Ascending aorta (tissue), 2 donors: ENCODE measurements at places on chromosomes 1 and 21.

DNA sequence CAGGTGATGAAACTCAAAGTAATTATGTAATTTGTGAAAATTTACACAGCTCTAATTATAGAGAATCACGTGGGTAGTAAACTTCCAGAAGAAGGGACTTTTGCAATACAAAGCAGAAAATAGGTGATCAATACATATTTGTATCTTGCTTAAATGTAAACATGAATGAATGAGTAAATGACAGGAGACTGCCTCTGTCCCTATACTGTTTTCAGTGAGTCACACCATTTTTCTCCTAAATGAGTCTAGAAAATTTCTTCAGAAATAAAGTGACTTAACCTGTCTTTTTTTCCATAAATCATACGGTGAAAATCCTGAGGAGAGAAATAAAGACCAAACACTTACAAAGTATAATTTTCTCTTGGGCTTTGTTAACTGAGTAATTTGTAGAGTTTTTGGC, 11.9 kb downstream of the RAP1A start:
- DNase-seq: no peak

DNA sequence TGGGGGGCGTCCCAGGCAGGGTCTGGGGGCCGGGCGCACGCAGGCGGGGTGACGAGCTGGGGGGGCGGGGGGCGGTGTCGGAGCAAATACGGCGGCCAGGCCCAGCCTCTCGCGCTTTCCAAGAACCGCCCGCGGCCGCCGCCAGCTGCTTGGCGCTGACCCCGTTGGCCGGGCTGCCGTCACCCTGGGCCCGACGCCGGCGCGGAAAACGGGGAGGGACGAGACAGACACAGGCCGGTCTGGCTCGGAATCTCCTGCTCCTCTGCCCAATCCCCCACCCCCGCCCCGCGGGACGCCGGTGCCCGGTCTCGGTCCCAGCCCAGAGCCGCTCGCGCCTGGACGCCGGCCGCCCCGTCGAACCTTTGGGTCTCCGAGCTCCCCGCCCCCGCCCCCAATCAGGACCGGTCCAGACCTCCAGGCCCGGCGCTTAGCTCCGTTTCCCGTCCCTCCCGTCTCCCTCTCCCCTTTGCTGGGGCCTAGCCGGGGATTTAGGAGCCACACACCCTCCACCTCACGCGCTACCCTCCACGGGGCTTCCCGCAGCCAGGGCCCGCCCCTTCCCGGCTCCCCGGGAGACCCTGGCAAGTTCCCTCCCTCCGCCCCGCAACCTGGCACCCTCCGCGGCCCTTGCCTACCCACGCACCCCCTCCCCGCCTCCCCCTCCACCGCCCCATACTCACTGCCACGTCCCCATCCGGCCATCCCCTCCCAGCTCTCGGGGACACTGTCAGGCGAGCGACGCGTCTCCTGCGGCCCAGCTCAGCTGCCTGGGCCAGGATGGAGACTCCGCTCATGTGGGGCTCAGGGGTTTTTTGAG, 800 bp upstream of the MMP23B start:
- peak; percentile 83 for DNase-seq

- no peak for DNase-seq
Measured at GRCh38 chr21:43884012-43884860, 19.2 kb downstream of the AGPAT3 start.

DNA sequence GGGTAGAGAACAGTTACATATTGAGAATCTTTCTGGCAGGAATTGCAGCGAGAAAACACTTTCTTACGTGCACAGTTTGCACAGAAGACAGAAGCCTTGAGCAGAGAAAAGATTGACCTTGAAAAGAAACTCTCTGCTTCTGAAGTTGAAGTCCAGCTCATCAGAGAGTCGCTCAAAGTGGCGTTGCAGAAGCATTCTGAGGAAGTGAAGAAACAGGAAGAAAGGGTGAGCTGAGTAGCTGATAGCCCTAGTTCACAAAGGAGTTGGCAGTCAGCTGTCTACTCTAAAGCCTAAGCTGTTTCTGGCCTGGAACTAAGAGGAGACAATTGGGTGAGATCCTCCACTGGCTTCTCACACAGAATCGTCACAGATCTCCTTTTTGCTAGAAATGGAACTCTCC, 20.3 kb upstream of the SH3BGRL3 start:
- DNase-seq: no peak

GRCh38 chr1:248814351-248814750, 11.4 kb downstream of the SH3BP5L start:
- DNase-seq: no peak

DNA sequence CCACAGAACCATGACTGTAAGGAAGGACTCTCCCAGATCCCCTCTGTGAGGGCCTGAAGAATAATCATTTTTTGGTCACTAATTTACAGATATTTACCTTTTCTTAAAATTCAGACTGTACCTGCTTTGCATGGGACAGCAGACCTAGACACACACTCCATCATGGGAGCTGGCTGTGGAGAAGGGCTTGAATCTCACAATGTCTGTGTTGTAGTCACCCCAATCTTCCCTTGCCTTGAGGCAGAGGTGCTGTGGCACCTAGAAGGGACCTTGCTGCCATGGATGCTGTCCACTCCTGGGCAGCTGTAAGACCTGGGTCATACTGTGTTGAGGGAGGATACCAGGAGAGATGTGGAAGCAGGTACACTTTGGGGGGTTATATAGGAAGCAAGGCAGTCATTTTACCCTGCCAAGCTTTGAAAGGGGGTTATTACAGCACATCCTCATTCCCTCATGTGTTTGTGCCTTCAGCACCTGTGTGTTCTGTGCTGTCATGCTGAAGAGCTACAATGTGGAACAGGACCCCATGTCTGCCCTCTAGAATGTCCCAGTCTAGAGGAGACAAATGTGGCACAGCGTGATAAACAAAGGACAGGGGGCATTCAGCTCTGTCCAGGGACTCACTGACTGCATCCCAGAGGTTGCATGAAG, 27.1 kb downstream of the TRAF5 start:
- DNase-seq: no peak

DNA sequence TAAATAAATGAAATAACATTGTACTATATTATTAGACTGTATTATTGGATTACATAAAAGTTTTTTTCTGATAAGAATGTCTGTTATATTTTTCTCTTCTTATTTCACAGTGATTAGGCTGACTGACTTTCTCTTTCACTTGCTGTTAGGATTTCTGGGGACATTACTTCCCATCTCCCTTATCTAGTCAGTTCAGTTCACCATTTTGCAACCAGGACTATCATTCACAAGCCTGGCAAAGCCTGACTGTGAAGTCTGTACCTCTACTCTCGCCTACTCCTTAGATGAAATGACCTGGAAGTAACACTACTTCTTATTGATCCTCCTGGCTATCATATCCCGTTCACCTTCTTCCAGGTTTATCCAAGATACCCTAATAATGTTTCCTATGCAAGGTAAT, 676.6 kb downstream of the USP25 start:
- no peak for DNase-seq

- DNase-seq: no peak
Measured at GRCh38 chr1:195899762-195900352, 708.4 kb downstream of the KCNT2 start.

DNA sequence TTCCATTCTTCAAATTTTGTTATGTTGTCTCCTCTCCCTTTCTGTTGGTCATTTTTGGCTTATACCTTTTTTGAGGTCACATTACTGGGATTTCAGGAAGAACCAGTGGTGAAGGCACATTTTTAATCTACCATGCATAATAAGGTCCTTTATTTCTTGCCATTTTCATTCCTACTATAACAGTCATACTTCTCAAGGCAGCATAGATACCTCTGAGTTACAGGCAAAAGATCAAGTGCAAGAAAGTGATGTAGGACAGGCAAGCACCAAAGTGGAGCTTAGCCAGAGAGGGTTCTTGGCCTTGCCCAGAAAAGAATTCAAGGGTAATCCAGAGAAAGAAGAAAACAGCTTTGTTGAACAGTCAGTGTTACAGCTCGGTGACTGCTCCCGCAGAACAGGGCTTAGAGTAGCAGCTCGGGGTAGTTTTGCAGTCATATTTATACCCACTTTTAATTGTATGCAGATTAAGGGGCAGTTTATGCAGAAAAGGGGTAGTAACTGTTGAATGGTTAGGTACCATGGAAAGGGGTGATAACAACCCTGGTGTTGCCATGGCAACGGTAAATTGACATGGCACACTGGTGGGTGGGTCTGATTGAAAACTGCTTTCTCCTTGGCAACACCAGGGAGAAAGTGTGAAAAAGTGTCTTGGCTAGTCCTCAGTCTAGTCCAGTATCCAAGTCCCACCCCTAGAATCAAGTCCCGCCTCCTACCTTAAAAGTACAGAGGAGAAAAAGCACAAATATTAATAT, 39.6 kb upstream of the DOCK7 start:
- DNase-seq: no peak

GRCh38 chr1:88973520-88974137, 18.8 kb downstream of the KYAT3 start:
- no peak for DNase-seq

DNA sequence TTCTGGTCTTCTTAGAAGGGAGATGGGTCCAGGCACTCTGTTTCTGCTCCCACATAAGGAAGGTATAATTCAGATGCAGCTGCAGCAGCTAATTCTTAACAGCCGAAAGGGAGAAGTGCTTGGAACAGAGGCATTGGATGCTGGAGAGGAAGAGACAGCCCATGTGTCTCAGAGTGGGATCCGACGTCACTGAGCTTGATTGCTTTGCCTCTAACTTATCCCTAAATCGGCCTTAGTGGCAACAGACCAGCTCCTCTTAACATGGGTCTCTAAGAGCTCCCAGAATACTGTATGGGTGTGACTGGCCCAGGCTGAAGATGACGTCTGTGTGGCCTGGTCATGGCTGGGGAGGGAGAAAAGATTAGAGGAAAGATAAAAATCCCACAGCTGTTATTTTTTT, 40.7 kb upstream of the KCND3 start:
- DNase-seq: no peak

GRCh38 chr1:66770694-66771093, 18.4 kb downstream of the DYNLT5 start:
- no peak for DNase-seq

DNA sequence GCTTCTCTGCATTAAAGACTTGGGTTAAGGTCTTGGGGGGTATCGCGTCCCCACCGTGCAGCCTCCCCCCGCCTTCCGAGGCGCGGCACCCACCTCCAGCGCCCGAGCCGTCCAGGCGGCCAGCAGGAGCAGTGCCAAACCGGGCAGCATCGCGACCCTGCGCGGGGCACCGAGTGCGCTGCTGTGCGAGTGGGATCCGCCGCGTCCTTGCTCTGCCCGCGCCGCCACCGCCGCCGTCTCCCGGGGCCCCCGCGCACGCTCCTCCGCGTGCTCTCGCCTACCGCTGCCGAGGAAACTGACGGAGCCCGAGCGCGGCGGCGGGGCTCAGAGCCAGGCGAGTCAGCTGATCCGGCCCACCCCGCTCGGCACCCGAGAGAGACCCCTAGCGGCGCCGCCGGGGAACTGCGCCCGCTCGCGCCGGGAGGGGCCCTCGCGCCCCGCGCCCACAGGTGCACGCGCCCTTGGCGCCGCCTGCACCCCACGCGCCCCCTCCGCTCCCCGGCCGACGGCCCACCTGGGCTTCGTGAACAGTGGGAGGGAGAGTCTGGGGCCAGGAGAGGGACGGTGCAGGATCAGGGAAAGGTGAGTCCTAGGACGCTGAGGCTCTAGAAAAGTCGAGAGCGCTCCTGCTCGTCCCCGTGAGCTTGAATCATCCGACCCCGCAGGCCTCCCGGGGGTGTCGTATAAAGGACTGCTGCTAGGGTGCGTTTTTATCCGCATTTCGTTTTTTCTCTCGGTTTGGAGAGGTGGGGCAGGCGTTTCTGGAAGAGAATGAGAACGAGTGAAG, at the start of gene APP:
Gene APP, minus strand, starts transcription at position 300 of the 787 bp plus-strand sequence. Its CDS starts 150 bp downstream, at position 150.
- DNase-seq: peak; percentile 90

DNA sequence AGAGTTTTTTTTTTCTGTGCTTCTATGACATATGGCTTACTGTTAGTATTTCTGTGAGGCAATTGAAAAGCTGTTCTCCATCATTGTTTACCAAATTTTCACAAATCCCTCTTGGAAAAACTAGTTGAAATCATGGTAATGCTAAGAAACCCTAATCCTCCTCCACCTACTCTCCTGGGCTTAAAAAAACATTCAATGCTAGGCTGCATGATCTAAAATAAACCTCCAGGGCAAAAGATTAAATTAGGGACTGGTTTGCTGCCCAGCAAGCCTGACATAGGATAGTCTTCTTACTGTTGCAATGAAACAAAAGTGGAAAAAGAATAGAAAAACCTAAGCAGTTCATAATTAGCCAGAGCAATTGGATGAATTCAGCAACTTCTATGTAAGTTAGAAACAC, 16.1 kb downstream of the C1orf52 start:
- DNase-seq: no peak

GRCh38 chr1:169750041-169750440, 16.2 kb upstream of the SELE start:
- DNase-seq: no peak

GRCh38 chr21:36059823-36060158, 535 bp downstream of the SETD4 start:
- DNase-seq: peak; percentile 69

DNA sequence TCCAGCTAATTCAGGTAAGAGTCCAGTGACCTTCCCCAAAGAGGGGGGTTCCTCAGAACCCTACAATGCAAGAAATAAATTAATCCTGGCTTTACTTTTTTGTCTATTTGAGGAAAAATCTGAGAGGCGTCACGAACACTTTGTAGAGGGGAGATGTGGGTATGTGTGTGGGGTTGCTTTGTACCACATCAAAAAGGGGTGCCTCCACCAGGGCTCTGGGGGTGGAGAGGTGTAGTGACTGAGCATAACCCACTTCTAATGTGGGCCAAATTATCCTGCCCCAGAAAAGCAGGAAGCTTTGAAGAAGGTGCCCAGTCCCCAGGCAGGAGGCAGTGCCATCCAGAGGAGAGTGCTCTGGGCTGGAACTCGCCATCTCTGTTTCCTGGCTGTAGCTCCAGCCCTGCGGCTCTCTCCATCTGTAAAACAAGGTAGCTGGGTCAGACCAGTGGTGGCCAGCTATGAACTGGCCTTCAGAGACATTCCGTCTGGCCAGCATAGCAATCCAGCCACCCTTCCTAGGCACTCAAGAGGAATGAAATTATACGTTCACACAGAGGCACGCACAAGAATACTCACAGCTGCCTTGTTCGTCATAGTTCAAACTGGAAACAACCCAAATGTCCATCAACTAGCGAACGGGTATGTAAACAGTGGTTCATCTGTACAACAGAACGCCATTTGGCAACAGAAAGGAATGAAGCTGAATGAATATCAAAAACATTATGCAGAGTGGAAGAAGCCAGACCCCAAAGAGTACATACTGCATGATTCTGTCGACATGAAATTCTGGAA, 45.4 kb upstream of the TNFRSF1B start:
- DNase-seq: no peak

- DNase-seq: no peak
Measured at GRCh38 chr1:228982637-228983036, 247.4 kb downstream of the RHOU start.

DNA sequence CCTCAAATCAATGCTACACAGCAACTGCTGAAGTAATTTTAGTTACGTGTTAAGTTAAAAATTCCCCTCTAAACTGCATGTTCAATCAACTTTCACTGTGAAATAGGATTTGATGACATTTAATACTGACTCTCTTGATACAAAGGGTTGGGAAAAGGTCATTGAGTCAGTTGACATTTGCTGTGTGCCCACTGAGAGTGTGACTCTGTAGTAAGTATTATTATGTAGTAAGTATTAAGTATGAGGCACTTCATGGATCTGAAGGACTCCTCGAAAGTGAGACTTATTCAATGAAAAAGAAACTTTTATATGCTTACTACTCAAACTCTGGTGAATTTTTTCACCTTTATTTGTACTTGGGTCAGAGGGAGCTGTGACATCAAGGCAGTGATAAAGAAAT, 83.1 kb upstream of the S1PR1 start:
- no peak for DNase-seq
